ENCODE measurements at places on chromosomes 11 and 22. TPM values are rescaled to one million over a fixed set of nuclear protein-coding genes. Genes with fewer than 3 reads are reported as not detected.

Gene PGGHG
- 214 TPM for total RNA-seq

Gene ART1
- not detected for total RNA-seq

Gene LARGE1
- total RNA-seq: 0.58 TPM

- no peak for DNase-seq
- no peak overlapping the region for H3K4me3 ChIP-seq
- H3K36me3 ChIP-seq: peaks cover 49% of the 10 kb centered on the region
- peaks cover 62% of the 10 kb centered on the region for H3K4me1 ChIP-seq
Measured at GRCh38 chr22:46290121-46290842, 6.4 kb upstream of the GTSE1 start.

GRCh38 chr11:107562647-107563208, 2.8 kb downstream of the ALKBH8 start:
- H3K36me3 ChIP-seq: peaks cover 5% of the 10 kb centered on the region
- peaks cover 46% of the 10 kb centered on the region for H3K4me1 ChIP-seq
- no peak for DNase-seq
- H3K27me3 ChIP-seq: no peaks in the 10 kb centered on the region
- H3K4me3 ChIP-seq: no peak overlapping the region
